ENCODE measurements at places on chromosomes 4 and X.
A peak's percentile ranks its signal among the peaks of the same experiment; 100 is the strongest.

DNA sequence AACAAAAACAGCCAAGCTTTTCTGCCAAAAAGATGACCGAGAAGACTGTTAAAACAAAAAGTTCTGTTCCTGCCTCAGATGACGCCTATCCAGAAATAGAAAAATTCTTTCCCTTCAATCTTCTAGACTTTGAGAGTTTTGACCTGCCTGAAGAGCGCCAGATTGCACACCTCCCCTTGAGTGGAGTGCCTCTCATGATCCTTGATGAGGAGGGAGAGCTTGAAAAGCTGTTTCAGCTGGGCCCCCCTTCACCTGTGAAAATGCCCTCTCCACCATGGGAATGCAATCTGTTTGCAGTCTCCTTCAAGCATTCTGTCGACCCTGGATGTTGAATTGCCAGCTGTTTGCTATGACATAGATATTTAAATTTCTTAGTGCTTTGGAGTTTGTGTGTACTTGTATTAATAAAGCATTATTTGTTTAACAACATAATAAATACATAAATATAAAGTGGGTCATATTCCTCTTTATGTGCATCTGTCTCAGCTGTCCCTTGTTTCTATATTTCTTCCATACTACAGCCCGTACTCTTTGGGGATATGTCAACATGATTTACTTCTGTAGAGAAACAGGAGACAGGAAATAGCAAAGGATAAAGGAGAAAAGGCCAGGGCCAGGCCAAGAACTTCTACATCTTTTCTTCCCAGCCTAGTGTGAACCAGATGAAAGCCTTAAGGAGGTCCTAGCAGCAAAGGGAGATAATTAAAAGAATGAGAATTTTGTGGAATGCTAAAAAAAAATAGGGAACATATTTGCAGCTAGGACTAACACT lies 667 bp downstream of the PTTG2 start:
- DNase-seq = no peak

- DNase-seq = no peak
These were observed 23.7 kb downstream of the MAN2B2 start for GRCh38 chr4:6598641-6599040.

- DNase-seq = no peak
These were observed 635.6 kb upstream of the PCDH10 start for GRCh38 chr4:132513491-132513890.

DNA sequence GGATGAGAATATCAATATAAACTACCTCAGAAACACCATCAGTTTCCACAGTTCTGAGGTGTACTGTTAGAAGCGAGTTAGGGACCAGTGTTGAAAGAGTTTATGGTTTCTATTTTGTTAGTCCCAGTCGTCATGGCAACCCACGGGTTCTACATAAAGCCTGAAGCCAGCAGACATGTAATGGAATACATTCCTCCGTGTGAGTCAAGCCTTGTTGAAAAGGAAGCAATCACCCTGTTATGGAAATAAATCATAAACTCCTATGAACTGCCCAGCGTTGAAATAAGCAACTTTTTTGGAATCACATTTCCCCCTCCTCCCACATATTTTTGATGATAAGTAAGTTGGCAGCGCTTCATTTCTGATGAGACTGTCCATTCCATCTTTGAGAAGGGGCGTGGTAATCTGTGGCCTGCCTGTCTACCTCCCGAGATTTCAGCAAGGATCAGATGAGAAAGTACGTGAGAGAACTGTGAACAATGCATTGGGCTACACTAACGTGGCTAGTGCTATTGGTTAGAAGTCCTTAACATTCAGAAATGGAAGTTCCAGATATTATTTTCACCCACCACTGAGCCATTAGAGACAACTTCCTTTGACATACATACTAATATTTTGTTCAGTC lies 40.4 kb upstream of the PDHA1 start:
- DNase-seq = no peak

DNA sequence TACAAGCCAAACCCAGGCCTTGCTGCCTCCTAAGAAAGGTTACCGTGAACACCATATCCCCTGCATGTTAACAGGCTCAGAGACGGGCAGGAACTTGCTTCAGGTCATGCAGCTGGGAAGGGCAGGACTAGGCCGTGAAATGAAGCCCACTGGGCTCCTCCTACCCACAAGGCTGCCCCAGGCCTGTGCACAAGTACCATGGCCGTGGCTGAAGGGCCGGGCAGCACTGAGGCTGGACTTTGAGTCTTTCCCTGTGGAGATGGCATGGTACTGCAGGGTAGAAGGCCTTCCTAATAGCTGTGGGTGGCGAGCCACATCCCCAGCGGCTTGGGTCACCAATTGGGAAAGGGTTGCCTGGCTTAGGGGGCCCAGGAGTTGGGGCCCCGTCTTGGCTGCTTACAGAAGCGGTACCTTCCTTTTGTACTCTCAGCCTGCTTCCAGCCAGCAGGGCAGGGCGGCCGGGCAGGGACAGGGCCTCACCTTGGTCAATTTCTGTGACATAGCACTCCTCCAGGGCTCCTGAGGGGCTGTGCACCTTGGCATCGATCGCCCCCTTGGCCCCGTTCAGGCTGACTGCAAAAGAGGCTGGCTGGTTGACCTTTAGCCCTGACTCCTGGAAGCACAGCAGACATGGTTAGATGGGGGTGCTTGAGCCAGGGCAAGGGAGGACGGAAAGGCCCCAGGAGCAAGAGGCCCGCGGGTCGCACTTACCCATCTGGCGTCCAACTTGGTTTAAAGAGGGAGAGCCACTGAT lies 23.8 kb downstream of the FLNA start:
- DNase-seq = no peak

DNA sequence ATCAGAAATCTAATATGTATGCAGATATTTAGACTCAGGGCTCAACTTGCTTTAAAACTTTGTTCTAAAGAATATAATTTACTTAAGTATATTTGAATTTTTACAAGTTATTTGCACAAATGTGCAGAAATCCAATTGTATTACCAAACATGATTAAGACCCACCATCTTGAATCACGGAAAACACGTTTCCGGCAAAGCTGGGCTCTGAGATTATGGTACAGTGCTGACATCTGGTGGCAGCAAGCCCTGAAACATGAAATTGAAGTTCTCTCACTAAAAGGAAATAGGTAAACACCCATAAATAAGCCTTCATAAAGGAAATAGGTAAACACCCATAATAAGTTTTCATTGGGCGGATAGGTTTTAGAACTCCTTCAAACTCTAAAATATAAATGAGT lies 98.3 kb upstream of the MAOA start:
- peak; percentile 41 for DNase-seq

GRCh38 chr4:178010596-178010995 lies 568.4 kb upstream of the AGA start:
- no peak for DNase-seq

DNA sequence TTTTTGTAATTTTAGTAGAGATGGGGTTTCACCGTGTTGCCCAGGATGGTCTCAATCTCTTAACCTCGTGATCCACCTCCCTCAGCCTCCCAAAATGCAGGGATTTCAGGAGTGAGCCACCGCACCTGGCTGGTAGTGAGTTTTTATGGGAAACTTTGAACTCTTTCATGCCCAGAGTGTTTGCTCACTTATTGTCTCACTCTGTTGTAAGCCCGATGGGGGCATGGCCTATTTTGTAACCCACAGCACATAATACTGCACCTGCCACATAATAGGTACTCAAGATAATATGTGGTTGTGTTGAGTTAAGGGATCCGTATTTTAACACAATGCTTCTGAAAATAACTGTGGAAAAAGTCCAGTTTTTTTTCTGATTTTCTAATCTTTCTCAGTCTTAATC lies 109.6 kb upstream of the GIMD1 start:
- no peak for DNase-seq

- no peak for DNase-seq
These were observed 276.3 kb upstream of the TACR3 start for GRCh38 chr4:103996064-103996463.

- peak; percentile 18 for DNase-seq
These were observed 392.8 kb downstream of the GPM6A start for GRCh38 chr4:175419236-175419718.

GRCh38 chr4:81648576-81649275 lies 177.0 kb upstream of the RASGEF1B start:
- no peak for DNase-seq

GRCh38 chr4:8391071-8391470 lies 49.5 kb downstream of the ACOX3 start:
- DNase-seq = no peak

DNA sequence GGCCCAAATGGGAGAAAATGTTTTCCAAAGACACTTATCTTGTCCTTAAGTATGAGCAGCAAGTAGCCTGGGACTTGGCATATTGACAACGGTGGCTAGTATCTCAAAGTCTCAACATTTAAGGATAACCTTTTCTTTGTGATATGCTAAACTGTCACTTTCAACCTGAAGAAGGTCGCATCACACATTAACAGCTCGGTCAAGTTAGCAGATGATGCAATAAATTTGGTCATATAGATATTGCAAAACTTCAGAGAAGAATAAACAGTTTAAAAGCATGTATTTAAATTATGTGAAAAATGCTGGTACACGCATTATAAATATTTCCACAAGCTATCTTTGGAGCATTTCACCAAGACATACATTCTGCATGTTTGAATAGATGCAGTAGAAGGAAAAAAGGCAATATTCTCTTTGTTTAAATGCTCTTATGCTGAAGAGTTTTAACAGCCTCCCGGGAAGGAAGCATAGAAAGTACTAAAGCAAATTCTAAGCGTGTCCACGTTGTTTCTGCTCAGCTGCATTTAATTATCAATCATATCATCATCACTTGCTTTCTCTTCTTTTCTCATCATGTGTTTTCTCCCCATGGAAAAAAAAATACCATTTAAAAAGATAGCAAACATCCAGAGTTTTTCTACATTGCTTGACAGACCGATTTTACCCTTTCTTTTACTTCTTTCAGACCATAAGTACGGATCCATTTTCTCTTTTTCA lies 24.2 kb downstream of the ARHGAP6 start:
- DNase-seq = no peak

- no peak for DNase-seq
These were observed 12.9 kb downstream of the NHSL2 start for GRCh38 chrX:71923516-71923915.

GRCh38 chr4:2937146-2937857 lies 25.9 kb downstream of the NOP14 start:
- no peak for DNase-seq

GRCh38 chr4:187679450-187679849 lies 316.1 kb upstream of the ZFP42 start:
- no peak for DNase-seq

DNA sequence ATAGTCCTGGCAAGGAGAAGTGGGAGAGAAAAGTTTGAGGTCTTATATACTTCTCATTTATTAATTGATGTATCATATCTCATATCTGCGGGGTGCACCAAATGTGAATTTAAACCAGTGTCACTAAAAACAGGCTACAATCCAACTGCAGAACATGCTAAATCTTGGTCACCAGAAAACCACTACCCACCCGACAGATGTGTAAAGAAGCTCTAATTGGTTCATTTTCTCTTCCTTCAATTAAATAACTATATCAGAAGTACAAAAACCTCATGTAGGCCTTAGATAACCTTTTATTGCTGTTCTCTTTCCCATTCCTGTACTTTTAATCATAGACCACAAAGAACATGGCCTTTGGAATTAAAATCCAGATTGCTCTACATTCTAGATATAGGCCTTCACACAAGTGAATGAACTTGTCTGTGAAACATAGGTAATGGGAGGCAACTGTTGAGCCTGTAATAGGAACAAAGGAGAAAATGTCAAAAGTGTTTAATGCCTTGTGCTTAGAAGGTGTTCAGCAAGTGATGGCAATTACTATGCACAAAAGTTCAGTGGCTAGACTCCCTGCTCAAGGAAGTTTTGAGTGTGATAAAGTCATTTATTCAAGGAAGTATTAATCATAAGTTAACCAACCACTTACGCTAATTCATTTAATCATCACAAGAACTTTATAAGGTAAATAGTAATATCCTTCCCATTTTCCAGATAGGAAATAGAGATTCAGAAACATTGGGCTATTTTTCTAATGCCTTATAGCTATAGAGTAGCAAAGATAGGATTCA lies 425.6 kb downstream of the INPP4B start:
- no peak for DNase-seq

DNA sequence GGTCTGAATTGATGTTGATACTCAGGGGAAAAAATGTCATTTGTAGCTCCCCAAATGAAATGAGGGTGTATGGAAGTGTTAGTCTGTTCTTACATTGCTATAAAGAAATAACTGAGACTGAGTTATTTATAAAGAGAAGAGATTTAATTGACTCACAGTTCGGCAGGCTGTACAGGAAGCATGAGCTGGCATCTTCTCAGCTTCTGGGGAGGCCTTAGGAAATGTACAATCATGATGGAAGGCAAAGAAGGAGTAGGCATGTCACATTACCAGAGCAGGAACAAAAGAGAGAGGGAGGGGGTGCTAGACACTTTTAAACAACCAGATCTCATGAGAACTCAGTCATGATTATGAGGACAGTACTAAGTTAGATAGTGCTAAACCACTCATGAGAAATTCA lies 1199.9 kb upstream of the DIAPH2 start:
- no peak for DNase-seq

- DNase-seq = no peak
These were observed 351.7 kb downstream of the PPP3CA start for GRCh38 chr4:100995671-100996070.

DNA sequence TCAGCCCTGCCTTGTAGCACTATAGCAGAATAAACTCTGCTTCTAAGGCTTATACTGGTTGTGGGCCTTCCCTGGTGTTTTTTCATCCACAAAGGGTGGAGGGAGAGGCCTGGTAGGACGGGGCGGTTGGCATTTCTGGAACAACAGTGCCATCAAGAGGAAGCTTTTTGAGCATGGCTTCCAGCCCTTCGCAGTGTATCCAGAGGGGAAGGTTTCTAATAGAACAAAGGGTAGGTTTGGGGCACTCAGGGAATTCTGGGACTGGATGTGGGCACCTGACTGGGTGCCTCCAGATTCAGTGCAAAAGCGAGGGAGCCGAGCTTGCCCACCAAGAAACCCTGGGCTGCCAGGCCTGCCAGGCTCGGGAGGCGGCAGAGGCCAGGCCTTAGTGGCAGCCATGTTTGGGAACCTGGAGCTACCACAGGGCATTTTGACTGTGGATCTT lies 229.6 kb upstream of the AGTR2 start:
- DNase-seq = peak; percentile 20

- DNase-seq = no peak
These were observed 7.0 kb downstream of the CD38 start for GRCh38 chr4:15784959-15785634.

DNA sequence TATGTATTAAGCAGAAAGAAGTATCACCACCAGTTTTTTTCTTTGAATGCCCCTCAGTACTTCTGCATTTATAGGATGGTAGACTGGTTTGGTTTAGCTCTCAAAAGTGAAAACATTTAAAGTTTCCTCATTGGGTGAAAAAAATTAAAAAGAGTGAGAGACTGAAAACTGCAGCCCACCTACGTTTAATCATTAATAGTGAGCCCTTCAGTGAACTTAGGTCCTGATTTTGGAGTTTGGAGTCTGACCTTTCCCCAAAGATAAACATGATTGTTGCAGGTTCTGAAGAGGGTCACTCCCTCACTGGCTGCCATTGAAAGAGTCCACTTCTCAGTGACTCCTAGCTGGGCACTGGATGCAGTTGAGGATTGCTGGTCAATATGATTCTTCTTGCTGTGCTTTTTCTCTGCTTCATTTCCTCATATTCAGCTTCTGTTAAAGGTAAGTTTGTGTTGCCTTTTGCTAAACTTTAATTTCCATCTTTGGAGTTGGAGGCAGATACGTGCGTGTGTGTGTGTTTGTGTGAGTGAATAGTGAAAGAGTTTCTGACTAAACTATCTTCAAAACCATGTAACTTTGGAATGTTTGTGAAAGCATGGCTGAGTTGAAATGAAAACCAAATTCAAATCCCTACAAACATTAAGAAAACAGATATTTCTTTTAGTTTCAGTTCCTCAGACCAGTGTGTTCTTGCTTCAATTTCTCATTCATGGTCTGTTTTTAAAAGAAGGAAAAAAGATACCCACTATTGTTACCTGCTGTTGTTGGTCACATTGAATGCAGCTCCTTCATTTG lies at the start of gene MTTP:
Gene MTTP (plus strand): TSS at position 295 of the 795 bp plus-strand sequence. CDS start 86 bp downstream, at position 381.
- DNase-seq = no peak

- DNase-seq = no peak
These were observed 119.3 kb downstream of the ZNF330 start for GRCh38 chr4:141339966-141340365.

Data from glomerular endothelial cell (primary cell).